ENCODE measurements at places on chromosomes 2 and 18.

- no peak for DNase-seq
Observed at GRCh38 chr18:48330016-48330991, 78.9 kb downstream of the ZBTB7C start.

DNA sequence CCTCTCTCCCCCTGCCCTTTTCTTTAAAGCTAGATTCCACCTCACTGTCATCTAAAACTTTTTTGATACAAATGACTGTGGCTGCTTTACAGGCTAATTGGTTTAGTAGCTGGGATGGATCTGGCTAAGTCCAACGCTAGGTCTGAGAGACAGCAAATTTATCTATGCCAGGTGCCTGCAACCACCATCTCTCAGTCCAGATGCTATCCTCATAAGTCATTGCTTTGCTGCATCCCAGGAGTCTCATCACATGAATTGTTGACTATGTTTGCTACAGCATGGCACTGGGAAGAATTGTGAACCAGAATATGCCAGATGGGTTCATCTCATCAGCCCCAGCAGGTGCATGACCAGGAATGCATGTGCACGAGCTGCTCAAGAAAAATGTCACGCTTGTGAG, 100.0 kb upstream of the PID1 start:
- no peak for DNase-seq

DNA sequence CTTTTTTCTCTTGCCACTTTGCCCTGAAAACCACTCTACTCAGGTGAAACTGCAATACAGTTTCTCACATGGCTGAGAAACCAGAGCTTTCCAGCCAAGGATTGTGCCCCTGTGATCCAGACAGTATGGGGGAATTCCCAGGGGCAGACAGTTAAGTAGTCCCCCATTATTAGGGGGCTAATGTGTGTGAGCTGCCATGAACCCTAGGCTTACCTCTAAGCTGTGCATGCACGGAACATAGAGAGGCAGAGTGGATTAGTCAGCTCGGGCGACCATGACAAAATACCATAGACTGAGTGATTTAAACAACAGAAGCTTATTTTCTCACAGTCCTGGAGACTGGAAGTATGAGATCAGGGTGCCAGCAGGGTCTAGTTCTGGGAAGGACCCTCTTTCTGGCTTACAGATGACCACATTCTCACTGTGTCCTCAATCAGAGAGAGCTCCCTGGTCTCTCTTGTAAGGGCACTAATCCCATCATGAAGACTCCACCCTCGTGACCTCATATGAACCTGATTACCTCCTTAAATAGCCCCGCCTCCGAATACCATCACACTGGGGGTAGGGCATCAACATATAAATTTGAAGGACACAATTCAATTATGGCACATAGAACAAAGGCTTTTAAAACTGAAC, 215.1 kb downstream of the EIPR1 start:
- no peak for DNase-seq

- DNase-seq, result no peak
Observed at GRCh38 chr2:126239320-126239955, 416.5 kb upstream of the GYPC start.

DNA sequence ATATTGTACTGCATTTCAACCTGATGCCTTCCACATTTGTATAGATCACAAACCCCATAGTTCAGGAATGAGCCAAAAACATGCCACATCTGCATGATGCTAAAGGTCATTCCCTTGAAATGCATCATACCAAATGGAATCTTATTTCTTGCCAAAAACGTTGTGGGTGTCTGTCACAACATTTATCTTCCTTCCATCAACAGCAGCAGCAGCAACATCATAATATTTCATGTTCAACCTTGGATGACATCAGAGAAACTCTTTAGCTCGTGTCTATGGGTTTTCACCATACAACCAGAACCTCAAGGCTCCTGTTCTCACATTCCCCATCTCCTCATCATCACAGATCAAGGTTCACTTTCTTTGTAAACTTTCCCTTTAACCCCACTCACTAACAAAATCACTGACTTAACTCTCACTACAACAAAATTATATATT, 221.3 kb upstream of the CTAGE1 start:
- no peak for DNase-seq

DNA sequence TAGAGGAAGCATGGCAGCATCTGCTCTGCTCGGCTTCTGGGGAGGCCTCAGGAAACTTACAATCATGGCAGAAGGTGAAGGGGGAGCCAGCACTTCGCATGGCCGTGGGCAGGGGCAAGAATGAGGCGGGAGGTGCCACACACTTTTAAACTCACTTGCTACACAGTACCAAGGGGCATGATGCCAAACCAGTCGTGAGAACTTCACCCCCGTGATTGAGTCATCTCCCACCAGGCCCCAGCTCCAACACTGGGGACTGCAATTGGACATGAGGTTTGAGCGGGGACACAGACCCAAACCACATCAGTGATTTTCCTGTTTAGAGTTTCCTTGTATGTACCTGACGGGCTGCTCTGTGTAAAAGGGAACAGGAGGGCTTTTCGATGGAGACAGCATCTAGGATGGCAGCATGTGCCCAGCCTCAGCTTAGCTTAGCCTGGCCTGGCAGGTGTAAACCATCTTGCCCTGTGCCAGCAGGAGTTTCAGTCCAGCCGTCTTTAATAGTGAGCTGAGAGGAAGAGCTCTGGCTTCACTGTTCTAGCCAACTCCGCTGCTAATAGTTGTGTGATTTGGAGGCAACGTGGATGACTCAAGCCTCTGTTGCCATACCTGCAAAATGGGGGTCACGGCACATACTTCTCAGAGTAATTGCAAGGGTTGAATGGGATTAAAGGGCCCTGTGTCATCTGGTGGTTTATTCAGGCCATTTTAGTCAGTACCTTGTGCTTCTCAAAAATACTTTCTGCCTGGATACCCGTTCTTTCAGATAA, 101.8 kb downstream of the ASAP2 start:
- DNase-seq, result no peak

DNA sequence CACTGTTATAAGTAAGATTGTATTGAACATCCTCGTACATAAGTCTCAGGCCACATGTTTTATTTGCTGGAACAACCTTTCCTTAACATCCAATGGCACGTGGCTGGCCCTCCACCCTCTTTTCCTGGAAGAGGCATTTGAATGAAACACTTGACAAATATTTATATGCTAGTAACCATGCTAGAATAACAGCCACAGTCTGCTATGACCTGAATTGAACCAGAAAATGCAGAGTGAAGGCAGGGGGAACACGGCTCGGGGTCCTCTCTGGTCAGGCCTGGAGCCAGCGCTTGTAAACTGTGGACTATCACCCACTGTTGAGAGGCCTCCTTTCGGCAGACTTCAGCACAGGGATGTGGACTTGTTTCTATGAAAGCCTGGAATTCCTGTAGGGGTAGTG, 198.2 kb upstream of the COPS8 start:
- no peak for DNase-seq

GRCh38 chr2:234558642-234559041, 61.8 kb upstream of the ARL4C start:
- DNase-seq, result no peak

DNA sequence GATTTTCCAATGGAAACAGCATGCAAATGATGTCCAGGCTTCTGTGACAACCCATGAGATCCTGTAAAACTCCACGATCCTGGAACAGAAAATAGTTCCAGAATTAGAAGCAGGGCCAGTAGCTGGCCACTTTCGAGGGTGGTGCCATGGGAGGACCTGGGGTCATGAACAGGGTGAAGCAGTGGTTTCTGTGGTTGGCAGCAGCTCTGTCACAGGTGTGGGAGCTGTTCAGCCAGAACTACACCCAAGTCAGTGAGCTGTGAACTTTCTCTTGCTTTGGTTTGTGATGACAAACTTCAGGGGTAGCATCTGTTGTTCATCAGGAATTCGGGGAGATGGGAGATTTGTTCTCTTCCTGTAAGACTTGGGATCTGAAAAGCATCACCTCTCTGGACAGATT, 314.4 kb upstream of the NT5C1B start:
- DNase-seq, result no peak

- DNase-seq, result no peak
Observed at GRCh38 chr2:73963385-73964120, 21.2 kb upstream of the TET3 start.

DNA sequence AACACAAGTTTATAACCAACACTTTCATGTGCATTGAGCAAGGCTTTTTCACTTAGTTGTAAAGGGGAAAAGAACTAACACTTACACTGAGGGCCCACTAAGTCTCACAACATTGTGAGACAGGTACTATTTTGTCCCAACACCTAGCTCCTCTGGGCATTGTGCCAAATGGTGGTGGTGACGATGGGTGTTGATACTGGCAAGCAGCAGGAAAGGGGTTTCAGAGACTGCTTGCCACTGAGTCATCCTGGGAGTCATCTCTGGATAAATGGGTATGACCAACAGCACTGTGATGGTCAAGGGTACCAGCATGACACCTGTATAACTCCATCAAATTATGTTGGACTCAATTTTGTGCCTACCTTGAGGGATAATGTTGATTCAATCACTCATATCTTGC, 138.8 kb upstream of the ITGA6 start:
- no peak for DNase-seq

GRCh38 chr2:64128943-64129391, 15.3 kb downstream of the PELI1 start:
- DNase-seq, result no peak

DNA sequence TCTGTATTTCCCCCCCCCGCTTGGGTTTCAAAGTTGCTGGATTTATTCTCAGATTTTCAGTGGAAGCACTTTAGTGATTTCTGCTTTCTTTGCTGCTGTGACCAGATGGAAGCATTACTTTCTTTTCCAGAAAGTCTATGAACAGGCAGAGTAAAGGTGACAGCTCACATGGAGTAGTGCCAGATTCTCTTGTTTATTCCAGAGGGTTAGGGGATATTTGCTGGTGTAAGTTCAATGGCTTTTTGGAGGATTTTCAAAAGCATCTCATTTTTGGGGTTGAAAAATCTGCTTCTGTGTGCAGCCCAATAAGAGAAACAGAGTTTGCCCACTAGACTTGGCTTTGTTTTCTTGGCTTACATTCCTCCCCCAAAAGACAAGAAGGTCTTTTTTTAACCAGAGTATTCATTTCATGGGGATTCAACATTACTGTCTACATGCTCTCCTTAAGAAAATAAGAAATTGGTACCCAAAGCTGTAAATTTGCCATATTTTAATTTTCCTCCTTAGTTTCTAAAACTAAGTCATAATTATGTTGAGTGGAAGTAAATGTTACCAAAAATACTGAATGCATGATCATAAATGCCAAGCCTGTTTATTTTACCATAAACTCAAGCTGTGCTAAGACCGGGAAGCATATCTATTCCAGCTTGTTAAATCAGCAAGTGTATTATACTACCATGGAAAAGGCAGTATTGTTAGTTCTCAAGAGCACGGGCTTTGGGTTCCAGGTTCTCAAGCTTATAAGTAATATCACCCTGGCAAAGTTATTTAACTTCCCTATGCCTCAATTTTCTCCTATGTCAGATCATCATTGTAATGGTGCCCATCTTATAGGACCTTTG, 557.2 kb downstream of the CPS1 start:
- no peak for DNase-seq

DNA sequence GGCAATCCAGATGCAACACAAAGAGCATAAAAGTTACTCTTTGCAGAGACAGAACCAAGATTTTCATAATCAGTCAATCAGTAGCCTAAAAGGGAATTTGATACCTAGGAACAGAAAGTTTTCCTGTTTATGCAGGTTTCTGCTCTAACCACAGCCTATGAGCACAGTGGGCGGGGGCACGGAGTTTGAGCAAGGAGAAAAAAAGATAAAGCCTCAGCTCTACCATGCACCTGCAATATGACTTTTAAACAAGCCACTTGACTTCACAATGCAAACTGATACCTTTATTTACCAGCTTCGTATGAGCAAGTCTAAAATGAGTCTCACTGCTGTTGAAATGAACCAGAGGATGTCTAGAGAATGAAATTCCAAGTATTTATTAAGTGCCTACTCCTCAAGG, 5.6 kb upstream of the LRATD1 start:
- no peak for DNase-seq

GRCh38 chr2:68377137-68377780, 12.2 kb downstream of the PLEK start:
- no peak for DNase-seq

GRCh38 chr18:24470022-24470618, 9.7 kb downstream of the HRH4 start:
- no peak for DNase-seq

DNA sequence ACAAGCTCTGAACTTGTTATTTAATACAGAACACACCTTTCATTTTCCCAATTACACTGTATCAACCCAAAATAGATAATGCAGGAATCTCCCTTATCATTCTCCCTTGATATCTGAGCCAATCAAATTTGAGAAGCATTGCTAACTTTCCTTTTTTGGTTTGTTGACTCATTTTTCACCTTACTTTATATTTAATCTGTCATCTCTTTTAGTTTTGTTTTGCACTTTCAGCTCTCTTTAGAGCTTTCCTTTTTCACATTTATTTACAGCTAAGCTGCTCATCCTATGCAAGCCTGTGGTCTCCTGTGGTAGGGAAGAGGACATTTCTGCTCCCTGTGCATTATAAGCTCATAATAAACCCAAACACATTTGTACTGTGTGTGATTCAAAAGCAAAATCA, 50.1 kb downstream of the ITGAV start:
- DNase-seq, result no peak

- peak; percentile 68 for DNase-seq
Observed at GRCh38 chr2:45029215-45029614, 20.0 kb upstream of the SIX2 start.

GRCh38 chr2:53767405-53768241, at the start of gene CHAC2:
Gene CHAC2, plus strand, starts transcription at chr2:53767804. Its CDS starts 83 bp downstream, at chr2:53767887.
- peak; percentile 91 for DNase-seq

GRCh38 chr2:228344531-228344930, 163.0 kb upstream of the SPHKAP start:
- no peak for DNase-seq

GRCh38 chr2:172107690-172108586, 5.2 kb upstream of the DLX2 start:
- no peak for DNase-seq

DNA sequence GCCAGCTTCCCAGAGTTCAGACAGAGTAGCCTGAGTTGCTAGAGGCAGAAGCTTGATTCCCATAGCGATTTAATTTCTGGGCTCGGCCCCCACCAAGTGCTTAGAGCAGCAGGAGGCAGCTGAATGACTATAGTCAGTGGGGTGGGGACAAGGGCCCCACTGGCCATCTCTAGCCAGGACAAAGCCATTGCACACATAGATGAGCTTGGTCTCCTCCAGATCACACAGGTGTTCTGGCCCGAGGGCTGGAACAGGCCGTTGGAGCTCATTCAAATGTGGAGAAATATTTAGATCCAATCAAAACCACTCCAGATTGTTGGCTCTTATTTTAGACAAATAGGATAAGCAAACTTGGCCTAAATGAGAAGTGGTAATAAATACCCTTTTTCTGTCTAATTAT, 287.3 kb upstream of the NCKAP5 start:
- no peak for DNase-seq

- no peak for DNase-seq
Observed at GRCh38 chr2:12493031-12493513, 223.7 kb upstream of the TRIB2 start.
